ENCODE measurements at places on chromosomes 12 and 14.

- no peak for DNase-seq
These were observed 2.7 kb downstream of the FZD10 start for GRCh38 chr12:130164936-130165335.

DNA sequence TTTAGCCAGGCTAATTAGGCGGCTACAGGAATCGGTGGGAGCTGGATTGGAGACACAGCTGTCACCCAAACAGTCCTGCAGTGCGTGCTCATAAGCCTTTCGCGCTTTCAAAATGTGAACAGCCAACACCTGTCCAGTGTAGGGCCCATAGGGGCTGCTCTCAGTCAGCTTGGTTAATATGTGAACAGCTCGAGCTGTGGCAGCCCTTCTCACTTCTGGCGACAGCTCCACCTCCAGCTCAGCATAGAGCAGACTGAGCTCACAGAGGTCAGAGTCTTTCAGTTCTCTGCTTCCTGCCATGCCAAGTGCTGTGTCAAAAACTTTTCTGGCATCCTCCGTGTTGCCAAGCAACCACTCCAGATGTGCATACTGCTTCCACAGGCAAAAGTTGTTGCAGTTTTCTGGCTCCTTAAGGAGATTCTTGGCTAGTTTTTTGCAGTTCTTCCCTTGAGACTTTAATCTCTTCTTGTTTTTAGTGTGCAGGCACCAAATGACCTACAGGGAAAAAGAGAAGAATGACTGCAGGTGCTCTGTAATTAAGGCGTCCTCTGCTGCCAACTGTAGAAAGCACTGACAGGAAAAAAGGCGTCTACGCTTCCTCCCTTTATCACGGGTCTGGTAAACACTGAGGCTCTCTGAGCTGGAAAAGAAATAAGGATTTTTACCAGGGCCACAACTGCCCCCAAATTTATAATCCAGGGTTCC is 32.5 kb downstream of the PSMC1 start:
- peak; percentile 79 for DNase-seq

DNA sequence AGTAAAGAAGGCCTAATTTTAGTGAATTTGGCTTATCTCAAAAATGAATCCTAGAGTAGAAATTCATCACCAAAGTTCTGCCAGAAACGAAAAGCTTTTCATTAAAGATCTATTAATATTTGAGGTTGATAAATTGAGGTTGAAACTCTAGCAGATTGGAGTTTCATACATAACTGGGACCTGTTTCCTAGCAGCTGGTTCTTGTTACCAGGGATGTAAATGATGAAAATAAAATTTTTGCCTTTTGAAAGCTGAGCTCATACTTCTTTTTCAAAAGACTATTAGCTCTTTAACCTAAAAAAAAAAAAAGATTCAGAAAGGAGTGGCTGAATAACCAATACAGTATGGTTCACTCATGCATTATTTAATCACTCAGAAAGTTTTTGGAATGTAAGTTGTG is 98.3 kb downstream of the PTGER2 start:
- no peak for DNase-seq

DNA sequence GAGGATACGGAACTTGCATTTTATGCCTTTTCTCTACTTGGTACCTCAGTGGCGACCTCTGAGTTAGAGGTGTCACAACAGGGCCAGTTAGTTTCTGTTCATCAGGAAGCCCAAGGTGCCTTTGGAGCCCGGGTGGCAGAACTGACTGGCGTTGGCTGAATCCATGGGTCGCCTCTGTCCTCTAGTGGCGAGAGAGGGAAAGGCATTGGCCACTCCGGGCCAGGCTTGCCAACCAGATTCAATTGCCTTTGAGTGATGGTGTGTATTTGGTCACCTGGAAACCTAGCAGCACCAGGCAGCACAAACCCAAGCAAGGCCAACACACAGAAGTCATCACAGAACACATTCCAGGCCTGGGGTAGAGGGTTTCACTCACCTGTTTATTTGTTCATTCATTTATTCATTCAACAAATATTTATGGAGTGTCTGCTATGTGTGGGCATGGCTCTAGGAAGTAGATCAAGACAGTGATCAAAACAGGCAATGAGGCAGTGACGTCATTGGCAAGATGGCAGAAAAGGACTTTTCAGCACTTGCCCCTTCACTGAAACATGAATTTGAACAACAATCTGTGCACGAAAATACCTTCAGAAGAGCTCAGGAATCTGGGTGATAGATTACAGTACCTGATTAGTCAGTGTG is 40.5 kb upstream of the KCNA5 start:
- DNase-seq = peak; percentile 77

DNA sequence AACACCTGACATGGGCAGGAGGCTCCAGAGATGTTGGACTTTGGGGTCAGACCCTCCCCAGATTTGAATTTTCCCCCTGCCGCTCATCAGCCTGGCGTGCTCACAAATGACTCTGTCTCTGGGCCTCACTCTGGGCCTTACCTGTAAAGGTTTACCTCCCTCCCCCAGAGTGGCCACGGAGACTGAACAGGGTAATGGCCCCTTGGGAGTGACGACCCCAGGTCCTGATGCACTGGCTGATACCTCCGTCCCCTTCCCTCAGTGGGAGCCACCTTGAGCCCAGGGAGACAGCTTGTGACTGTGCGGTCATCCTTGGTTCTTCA is 7.0 kb downstream of the SLC25A29 start:
- DNase-seq = no peak

- DNase-seq = peak; percentile 37
These were observed 17.4 kb upstream of the B4GALNT3 start for GRCh38 chr12:442235-442884.

GRCh38 chr14:52272375-52272774 is 4.9 kb downstream of the PTGDR start:
- DNase-seq = no peak

DNA sequence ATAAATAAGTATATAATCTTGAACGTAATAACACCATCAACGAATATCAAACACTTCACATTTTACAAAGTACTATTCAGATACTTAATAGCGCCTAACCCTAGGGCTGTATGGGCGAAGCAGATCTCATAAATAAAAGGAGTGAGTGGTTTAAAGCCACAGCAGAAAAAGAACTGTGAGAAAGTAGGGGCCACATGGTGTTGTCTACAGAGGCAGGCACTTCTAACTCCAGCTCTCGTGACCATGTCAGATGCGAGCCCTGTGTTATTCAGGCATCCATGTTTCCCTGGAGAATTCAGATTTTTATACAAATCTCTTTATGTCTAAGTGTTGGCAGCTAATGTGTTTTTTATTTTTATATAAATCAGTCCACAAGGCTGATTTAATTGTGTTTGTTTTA is 212.2 kb downstream of the FBXL14 start:
- DNase-seq = no peak

DNA sequence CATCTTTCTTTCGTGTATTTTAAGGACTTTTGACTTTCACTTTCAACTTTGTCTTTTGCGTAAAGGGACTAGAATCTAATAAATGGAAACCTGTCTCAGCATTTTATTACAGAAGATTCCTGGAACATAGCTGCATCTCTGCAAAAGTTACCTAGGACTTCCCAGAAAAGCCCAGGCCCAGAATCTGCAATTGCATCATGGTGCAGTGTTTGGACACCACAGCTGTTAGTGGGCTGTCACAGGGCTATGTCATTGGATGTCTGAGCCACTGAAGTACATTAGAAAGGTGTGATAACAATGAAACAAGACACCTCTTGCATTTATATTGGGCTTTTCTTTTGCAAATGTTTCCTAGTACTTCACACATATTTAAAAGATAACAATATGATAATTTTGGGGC is 199.9 kb upstream of the IGF1 start:
- DNase-seq = no peak

DNA sequence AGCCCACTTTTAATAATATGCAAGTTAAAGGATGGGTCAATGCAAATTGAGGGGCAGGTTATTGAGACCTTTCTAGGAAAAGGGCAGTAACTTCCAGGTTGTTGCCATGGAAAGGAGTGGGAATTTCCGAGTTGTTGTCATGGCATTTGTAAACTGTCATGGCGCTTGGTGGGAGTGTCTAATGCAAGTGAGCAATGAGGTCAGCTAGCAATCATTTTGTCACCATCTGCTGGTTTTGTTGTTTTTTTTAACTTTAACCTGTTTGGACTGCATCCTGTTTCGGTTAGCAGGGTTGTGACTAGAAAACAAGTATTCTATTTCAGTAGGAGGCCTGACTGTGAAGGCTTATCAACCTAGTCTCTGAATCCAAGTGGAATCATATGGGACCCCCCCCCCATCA is 85.8 kb upstream of the TSPAN11 start:
- no peak for DNase-seq

- DNase-seq = no peak
These were observed 22.7 kb downstream of the SMCO2 start for GRCh38 chr12:27469176-27469736.

DNA sequence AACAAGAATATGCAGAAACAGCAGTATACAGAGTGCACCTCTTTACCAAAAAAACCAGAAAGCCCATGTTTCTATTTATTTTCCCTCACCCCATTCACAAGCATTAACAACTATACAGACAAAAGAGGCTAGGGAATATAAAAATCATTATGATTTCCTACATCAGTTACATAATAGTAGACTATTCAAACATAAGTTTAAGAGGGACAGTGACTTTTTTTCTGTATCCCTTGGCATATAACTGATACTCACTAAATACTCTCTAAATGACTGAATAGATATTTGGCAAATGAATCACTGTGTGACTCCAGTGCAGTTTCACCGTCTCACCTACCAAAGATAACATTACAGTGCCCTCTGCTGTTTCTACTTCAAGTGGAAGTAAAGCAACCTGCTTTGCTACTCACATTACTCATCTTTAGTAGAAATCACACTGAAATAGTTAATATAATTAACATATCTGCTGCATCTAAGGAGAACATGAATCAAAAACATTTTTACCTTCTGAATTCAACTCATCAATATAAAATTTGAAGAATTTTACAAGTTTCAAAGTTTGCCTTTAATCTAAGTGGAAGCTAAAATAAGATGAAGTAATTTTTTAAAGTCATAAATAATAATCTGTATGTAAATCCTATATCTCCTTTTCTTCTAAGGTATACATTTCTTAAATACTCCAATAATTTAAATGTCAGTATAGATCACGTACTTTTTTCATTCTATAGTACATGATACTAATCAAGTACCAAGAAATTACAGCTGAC is 103.8 kb downstream of the OSBPL8 start:
- DNase-seq = peak; percentile 71

GRCh38 chr12:4856596-4856995 is 53.1 kb upstream of the KCNA1 start:
- no peak for DNase-seq

DNA sequence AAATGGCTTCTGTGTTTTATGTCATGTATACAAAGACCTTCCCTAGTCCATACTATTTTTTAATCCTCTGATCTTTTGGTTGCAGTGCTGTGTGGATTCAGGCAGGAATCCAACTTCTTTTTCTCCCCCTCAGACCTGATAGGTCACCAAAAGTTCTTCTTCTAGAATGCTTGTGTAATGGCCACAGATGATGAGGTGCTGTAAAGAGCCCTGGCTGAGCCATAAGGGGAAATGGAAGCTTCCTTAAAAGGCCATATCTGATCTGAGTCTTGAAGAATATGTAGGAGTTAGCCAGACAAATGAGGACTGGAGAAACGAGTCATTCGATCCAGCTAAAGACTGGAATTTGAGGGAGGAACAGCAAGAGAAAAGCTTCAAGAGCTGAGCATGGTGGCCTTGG is 353.9 kb downstream of the PCNX1 start:
- no peak for DNase-seq

GRCh38 chr14:54251356-54251755 is 145.5 kb upstream of the CDKN3 start:
- no peak for DNase-seq

DNA sequence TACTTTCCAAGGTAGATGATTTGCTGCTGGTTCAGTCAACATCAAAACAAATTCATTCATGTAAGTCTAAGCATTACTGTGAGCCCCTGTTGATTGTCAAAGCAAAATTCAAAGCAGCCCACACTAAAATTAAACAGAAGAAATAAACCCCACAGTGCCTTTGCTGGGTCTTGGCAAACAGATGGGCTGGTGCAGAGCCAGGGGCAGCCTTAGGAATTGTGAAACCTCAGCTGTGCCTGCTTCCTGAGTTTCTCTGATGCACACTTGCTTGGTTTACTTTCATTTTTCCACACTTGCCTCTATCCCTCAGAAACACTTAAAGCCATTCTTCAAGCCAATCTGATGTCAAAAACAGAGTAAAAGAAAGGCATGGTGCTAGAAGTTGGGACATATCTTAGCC is 6.6 kb upstream of the PLEKHG7 start:
- DNase-seq = no peak

GRCh38 chr12:27006797-27007467 is 7.3 kb downstream of the TM7SF3 start:
- DNase-seq = no peak

DNA sequence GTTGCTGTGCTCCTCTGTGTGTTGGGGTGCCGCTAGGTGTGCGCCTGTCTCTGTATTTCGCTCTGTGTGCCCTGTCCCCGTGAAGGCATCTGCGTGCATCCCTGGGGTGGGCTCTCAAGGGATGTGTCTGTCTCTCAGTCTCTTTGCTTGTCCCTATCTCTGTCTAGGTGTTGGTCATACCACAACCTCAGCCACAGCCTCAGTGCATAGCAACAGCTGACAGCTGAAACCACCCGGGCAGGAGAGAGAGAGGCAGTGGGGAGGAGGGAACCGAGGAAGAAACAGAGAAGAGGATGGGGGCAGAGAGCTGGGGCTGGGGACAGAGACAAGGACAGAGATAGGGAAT is 953 bp upstream of the NXPH4 start:
- no peak for DNase-seq

- DNase-seq = no peak
These were observed 3.2 kb upstream of the AMIGO2 start for GRCh38 chr12:47082796-47083621.

- DNase-seq = no peak
These were observed 727.6 kb downstream of the DIO2 start for GRCh38 chr14:79483477-79484388.

DNA sequence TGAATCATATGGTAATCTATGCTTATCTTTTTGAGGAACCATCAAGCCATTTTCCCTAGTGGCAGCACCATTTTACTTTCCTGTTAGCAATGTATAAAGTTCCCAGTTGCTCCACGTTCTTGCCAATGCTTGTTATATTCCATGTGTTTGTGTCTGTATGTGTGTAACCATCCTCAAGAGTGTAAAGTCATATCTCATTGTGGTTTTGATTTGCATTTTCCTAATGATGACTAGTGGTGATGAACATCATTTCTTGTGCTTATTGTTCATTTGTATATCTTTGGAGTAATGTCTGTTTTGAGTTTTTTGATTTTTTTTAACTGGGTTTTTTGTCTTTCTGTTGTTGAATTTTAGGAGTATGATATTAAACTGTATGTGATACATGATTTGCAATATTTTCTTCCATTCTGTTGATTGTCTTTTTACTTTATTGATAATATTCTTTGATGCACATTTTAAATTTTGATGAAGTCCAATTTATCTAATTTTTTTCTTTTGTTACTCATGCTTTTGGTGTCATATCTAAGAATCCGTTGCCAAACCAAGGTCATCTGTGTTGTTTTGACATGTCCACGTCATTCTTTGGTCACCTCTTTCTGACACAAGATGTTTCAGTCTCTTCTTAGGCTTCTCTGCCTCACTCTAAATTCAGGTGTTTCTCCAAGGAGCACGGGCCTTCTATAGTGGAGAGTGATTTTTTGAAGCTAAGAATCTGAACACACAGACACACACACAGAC is 36.1 kb downstream of the PPHLN1 start:
- no peak for DNase-seq

All from NCI-H1105 treated with DMSO at 0.1 percent for 48 hours (cell line).